Epithelial cell of prostate (primary cell): ENCODE measurements at places on chromosomes 3 and 15.

DNA sequence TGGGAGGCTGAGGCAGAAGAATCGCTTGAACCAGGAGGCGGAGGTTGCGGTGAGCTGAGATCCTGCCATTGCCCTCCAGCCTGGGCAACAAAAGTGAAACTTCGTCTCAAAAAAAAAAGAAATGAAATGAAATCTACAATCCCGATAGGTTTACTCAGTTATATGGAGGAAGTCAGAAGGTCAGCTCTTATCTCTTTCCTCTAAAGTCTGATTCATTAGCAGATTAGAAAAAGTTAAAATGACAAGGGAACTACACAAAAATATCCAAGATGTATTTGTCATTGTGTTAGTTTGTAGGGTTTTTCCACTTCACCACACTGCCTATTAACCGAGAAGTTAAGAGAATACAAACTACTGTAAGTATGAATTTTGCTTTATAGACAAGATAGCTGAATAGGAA, 420.6 kb downstream of the SHQ1 start:
- DNase-seq: no peak

- DNase-seq: no peak
These were observed 1.1 kb downstream of the SEC13 start for GRCh38 chr3:10319804-10320203.

DNA sequence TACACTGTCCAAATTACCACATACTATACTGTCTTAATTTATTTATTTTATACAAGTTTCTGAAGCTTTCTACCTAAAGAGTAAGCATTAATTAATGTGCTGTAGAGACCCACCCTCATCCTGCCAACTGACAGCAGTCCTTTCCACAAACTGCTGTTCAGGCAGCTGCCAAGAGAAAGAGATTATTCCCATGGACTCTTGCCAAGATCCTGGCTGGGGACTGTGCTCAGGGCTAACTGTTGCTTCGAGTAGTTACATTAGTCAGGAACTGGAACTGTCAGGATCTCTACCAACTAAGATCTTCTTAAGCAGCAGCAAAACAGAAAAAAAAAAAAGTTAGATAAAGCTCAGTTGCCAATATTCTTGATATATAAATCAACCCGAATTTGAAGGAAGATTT, 398.8 kb downstream of the MECOM start:
- no peak for DNase-seq

- no peak for DNase-seq
These were observed 31.6 kb upstream of the ACP3 start for GRCh38 chr3:132285620-132285945.

DNA sequence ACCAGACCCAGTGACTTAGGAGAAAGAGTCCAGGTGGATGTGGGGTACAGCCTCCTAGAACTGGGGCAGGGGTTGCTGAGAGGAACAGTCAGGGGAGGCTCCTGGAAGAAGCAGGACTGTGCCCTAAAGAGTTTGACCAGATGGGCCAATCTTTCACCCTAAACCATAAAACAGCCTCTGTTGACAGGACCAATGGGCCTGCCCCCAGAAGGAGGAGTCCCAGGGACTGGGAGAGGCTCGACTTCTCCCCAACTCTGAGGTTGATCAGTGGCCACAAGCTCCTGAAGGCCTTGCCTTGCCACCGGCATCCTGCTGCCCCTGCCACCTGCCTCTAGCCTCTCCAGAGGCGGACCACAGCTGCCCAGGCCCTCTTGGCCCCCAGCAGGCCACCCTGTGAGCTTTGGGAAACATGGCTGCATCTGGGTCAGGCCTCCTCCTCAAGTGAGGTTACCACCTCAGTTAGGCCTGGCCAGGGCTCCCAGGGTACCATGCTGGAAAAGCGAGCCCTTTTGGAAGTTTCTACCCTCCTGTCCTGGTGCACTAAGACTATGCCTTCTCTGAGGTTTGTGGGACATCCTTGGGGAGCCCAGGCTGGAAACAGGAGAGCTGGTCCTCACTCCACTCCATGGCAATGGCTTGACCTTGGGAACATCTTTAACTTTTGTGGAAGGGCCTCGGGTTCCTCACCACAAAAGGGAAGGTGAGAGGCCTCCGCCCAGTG, 2.8 kb downstream of the VIPR1 start:
- DNase-seq: no peak

GRCh38 chr3:177060492-177060891, 136.8 kb downstream of the TBL1XR1 start:
- no peak for DNase-seq

DNA sequence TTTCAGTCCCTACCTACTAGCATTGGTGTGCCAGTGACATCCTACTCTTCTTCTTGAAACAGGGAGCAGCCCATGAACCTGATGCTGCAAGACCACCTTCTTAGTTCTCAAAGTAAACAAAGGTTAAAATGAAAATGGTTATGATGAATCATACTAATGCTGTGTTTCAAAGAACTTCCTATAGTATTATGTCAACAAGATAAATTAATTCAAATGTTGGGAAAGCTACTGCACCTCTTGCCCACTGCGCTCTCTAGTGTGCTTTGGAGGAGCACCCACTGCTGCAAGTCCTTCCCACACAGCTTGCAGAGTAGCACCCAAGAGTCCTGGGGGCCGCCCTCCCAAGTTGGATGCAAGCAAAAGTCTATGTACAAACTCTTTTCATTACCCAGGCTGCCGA, 81.1 kb downstream of the CD200R1L start:
- no peak for DNase-seq
